Stimulated activated CD8-positive, alpha-beta memory T cell treated with anti-CD3 and anti-CD28 coated beads, Interleukin-7, amount 100 ng/mL, for 48 hours (primary cell): ENCODE measurements at places on chromosomes 16 and 17.

- no peak for DNase-seq
Measured at GRCh38 chr16:52357711-52358110, 189.2 kb downstream of the TOX3 start.

DNA sequence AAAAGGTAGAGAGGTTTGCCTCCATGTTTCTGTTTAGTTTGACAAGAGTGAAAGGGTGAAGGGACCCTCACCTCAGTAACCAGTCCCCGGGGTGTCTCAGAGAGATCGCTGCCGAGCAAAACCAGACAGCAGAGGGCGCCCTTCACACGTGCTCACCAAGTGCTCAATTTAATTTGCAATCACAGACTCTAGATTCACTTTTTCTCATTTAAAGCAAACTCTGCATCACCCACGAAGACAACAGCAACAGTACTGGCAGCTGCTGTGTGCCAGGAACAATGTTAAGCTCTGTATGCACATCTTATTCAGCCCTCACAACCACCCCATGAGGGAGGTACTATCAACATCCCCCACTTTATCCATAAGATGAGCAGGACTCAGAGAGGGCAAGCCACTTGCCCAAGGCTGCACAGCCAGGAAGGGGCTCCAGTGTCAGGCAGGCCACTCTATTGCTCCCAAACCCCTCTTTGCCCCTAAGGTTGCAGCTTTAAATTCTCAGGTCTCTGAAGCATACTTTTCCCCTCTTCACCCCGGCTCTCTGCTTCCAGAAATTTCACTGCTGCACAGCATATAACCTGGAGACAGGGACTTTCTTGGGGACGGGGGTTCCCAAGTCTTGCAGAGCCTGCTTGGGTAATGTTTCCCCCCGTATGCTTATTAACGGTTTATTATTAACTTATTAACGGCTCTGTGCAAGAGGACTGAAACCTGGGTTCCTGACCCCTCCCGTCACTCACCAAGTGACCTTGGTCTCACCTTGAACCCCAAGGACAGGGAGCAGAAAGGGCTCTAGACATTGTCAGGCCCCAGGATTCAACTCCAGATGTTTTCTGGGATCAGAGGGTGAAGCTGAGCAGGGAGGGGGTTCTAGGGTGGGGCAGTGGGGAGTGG, 70.9 kb downstream of the CNGB1 start:
- peak; percentile 19 for DNase-seq

- no peak for DNase-seq
Measured at GRCh38 chr16:68426347-68426652, 22.0 kb downstream of the SMPD3 start.

GRCh38 chr17:39629494-39629880, 2.7 kb downstream of the PPP1R1B start:
- DNase-seq: no peak

DNA sequence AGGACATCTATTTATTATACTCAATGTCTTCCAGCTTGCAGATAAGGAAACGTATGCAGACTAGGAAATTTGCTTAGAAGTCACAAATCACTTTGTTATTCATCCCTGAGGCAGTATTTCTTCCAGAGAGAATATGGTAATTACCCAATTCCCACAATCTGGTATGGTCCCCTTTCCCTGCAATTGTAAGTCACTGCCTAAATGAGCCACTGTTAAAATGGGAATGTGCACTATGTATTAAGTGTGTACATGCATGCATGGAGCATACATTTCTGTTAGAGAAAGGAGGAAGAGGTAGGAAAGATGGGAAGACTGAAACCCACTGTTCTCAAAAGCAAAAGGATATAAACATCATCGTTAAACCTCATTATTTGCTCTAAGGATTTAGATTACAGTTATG, 10.0 kb downstream of the NUFIP2 start:
- no peak for DNase-seq

- no peak for DNase-seq
Measured at GRCh38 chr17:64240741-64241347, 22.2 kb downstream of the TEX2 start.

- no peak for DNase-seq
Measured at GRCh38 chr16:81532491-81533174, 88.0 kb downstream of the CMIP start.

GRCh38 chr16:79605999-79606398, 5.5 kb upstream of the MAF start:
- no peak for DNase-seq

- no peak for DNase-seq
Measured at GRCh38 chr16:2350500-2350899, 10.0 kb upstream of the ABCA3 start.

GRCh38 chr16:56726926-56727325, 3.0 kb upstream of the NUP93 start:
- no peak for DNase-seq

GRCh38 chr17:8186787-8187516, 3.0 kb downstream of the BORCS6 start:
- DNase-seq: peak; percentile 91

GRCh38 chr17:28467456-28468025, 5.9 kb upstream of the SLC13A2 start:
- DNase-seq: no peak

- DNase-seq: no peak
Measured at GRCh38 chr17:55321427-55322060, 56.8 kb downstream of the HLF start.

- DNase-seq: peak; percentile 53
Measured at GRCh38 chr17:2215616-2216364, 87.8 kb downstream of the SMG6 start.

DNA sequence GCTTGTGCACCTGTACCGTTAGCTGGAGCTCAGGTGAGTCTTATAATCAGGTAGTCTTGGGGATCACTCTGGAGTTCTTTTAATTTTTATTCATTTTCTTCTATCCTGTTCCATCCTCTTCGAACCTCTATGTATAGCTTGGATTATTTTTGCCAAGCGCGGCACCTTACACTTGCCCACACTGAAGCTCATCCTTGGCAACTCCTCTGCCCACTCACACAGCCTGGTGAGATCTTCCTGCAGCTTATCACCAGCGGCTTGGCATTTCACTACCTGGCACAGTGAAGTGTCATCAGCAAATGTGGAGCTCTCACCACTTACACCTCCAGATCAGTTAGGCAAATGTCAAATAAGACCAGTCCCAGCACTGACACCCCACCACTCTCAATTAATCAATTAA, 116.7 kb downstream of the CACNG3 start:
- DNase-seq: no peak

DNA sequence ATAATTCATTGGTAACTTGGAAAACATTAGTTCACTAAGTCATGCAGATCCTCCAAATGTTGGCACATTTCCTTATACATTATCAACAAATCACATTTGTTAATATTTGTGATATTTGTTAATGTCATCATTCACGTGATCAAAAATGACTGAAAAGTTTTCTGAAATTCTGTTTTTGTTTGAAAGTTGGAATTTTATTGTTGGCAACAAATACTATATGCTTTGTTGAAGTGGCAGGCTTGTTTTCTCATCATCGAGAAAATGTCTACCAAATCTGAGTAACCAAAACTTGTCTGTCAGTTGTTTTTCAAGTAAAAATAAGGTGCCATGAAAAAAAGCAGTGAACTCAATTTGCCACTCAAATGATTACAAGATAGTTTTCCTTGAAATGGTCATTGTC, 62.8 kb downstream of the NACA2 start:
- no peak for DNase-seq

DNA sequence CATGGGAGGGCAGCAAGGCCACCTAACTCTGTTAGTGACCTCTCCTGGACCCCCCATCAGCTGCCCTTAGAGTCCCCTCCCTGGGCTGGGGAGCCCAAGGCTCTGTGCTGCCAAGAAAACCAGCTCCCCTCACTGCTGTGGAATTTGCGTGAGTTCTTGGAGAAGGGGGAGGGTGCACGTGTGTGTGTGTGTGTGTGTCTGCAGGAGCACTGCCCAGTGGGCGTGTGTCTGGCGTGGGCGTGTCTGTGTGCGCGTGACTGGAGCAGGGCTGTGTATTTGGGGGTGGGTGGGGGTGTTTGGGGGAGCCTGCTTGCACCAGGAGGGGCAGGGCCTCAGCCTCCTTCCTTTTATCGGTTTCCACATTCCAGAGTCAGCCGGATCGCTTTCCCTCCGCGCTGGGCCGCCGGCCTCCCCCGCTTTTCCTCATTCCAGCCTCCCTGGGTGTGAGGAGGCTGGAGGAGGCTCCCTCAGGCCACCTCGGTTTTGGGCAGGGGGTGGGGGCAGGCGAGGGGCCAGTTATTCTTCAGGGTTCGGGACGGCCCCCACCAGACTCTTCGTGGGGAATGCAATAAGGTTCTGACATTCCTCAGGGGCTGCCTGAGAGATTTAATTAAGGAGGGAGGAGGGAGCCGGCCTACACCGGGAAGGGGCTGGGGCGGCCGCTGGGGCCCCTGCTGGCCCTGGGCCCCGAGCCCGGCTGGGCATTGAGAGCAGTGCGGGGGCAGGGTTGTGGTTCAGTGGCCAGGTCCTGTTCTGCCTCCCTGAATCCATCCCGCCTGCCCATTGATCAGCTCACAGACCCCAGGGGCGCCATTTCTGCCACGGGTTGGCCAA, 2.5 kb downstream of the VASN start:
- no peak for DNase-seq

GRCh38 chr17:57713140-57713539, 32.0 kb downstream of the CCDC182 start:
- no peak for DNase-seq

- no peak for DNase-seq
Measured at GRCh38 chr16:51072591-51072990, 78.5 kb downstream of the SALL1 start.

DNA sequence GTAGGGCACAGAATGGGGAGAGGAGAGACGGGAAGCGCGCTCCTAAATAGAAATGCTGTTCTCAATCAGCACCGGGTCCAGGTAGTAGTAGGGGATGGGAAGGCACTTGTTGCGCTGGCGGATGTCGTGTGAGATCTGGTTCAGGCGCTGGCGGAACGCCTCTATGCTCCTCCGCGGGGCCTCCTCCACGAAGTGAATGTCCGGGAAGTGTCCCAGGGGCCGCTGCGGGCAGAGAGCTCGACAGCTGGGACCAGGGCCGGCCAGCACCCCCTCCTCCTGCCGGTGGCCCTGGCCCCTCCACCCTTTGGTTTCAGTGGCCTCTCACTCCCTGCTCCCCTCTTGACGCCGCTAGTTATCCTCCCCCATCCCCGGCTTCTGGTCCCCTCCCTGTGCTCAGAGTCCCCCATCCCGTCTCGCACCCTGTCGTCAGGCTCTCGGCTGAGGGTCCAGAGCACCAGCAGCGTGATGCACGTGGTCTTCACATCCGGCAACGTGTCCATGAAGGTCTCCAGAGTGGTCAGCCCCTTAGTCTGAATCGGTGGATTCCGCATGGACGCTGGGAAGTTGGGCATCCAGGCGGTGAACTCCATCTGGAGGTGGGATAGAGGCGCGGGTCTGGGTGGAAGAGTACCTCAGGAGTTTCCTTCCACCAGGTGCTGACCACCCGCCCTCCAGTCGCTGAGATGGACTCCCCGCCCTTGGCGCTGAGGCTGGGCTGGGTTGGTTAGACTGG, 14.6 kb downstream of the ALOX12B start:
- DNase-seq: no peak

GRCh38 chr17:29176558-29177351, 3.4 kb downstream of the MYO18A start:
- DNase-seq: peak; percentile 20

- DNase-seq: no peak
Measured at GRCh38 chr16:77885571-77886295, 97.4 kb downstream of the VAT1L start.

- DNase-seq: no peak
Measured at GRCh38 chr17:77755410-77755963, 203.0 kb upstream of the TNRC6C start.

GRCh38 chr17:4678448-4679026, 25.4 kb downstream of the PELP1 start:
- peak; percentile 24 for DNase-seq

GRCh38 chr16:55263271-55264250, 60.4 kb upstream of the IRX6 start:
- no peak for DNase-seq

GRCh38 chr16:65842067-65842466, 524.4 kb upstream of the CDH5 start:
- DNase-seq: no peak

GRCh38 chr16:58105631-58106030, 23.6 kb downstream of the CFAP20 start:
- DNase-seq: no peak

DNA sequence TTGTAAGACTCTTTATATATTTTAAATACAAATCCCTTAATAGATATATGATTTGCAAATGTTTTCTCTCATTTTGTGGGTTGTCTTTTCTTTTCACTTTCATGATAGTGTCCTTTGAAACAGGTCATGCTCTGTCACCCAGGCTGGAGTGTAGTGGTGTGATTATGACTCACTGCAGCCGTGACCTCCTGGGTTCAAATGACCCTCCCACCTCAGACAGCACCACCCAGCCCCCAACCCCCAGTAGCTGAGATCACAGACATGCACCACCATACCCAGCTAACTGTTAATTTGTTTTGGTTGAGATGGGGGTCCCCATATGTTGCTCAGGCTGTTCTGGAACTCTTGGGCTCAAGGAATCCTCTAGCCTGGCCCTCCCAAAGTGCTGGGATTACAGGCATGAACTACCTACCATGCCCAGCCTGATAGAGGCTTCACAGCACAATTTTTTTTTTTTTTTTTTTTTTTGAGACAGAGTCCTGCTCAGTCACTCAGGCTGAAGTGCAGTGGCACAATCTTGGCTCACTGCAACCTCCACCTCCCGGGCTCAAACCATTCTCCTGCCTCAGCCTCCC, 18.5 kb upstream of the TMIGD1 start:
- DNase-seq: no peak

- no peak for DNase-seq
Measured at GRCh38 chr17:3167574-3167973, 29.7 kb upstream of the OR1A2 start.

GRCh38 chr16:35908152-35908551, 2448.7 kb downstream of the TP53TG3F start:
- DNase-seq: no peak

DNA sequence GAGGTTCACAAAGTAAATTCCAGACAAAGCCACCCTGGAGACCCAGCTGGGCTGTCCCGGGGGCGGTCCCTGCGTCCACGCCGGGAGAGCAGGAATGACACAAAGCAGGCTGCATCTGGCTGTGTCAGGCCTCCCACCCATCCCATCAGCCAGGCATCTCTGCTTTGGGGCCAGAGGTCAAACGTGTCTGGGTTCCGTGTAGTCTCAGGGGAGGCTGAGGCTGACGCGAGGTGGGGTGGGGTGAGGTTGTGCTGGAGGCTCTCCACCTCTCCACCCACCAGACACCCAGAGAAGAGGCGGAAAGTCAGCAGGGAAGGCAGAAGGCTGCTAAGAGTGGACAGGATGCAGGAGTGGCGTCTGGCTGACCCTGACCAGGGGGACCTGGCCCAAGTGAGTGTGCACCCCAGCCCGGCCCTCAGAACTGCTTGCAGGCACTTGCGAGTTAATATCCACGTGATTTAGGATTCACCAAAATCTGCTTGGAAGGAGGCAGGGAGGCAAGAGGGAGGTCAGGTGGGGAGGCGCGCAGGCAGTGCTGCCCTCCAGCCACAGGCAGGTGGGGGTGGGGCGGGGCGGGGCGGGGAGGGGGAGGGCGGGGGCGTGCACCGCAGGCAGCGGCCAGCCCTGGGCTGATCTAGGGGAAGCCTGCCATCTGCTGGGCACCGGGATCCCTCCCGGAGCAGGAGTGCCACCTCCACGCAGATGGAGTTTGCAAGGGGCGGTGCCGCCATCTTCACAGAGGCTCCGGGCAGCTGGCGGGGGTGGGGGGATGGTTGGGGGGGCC, 44.3 kb downstream of the TBC1D16 start:
- DNase-seq: peak; percentile 53
